ENCODE measurements at places on chromosomes 2 and 18.

DNA sequence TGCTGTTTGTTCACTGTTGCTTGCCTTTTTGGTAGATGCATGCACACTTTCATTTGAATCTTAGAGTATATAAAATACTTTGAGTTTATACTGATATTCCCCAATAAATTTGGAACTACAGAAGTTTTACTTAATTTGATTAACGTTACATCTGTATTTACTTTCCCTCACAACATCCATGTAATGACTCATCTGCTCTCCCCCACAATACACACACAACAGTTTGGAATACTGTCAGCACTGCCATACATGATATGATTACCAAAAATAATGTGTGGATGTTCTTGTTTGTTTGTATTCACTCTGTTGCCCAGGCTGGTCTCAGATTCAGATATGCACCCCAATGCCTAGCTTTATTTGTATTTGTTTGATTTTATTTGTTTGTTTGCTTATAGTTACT is 144.2 kb downstream of the WDR7 start:
- DNase-seq, result no peak

GRCh38 chr2:39008665-39009064 is 112.2 kb downstream of the SOS1 start:
- no peak for DNase-seq

- peak; percentile 32 for DNase-seq
Observed at GRCh38 chr18:79402977-79403722, 7.4 kb downstream of the NFATC1 start.

DNA sequence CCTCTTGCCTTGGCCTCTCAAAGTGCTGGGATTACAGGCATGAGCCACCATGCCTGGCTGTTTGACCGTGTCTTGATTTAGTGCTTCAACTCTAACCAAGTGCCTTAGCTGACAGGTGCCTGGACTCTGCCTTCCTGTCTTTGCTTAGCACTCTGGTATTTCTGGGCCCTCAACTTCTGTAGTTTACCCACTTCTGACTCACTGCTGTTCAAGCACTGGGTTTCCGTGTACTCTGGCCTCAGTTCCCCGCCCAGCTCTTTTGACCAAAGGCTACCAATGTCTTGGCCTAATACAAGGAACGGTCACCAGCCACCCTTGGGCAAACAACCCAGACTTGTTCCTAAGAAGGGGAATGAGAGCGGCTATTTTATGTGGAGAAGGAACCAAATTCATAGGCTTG is 35.7 kb upstream of the CABLES1 start:
- no peak for DNase-seq

DNA sequence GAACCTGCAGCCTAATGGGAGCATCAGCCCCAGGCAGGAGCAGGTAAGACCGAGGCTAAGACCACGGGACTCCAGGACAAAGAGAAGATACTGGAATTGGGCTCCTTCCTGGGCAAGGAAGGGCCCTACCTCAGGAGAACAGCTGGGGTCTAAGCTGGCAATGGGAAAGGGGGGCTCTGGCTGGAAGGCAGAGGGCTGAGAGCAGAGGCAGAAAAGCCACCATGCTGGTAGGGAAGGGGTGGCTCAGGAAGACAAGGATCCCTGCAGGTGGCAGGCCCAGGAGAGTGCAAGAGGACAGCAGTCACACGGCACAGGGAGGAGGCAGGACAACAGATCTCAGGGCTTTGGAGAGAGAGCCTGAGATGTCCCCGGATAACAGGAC is 203.5 kb downstream of the NDUFA10 start:
- DNase-seq, result no peak

GRCh38 chr2:44456946-44457345 is 95.2 kb downstream of the CAMKMT start:
- no peak for DNase-seq

DNA sequence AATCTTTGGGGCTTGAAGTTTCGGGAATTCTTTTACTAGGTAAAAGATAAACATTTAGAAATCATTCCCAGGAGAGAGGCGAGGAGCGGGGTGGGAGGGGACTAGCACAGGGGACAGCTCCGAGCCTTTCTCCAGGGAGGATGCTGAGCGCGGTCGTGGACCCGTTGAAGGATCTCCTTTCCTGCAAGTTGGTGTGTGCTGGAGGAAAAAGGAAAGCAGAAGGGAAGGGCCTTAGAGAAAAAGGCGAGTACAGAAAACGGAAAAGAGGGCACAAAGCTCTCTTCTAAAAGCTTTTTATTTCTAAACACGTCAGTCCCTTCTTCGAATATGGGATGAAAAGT is 640 bp downstream of the SLC39A6 start:
- DNase-seq, result no peak
